ENCODE measurements at places on chromosomes 16 and 17. TPM values are rescaled to one million over a fixed set of nuclear protein-coding genes. Genes with fewer than 3 reads are reported as not detected.

FAM171A2 gene
- total RNA-seq = 0.22 TPM

GLIS2 gene
- total RNA-seq = 2.2 TPM

GRAPL gene
- total RNA-seq = not detected

CCDC102A gene
- total RNA-seq = 2.1 TPM

TEDC2 gene
- total RNA-seq = 0.25 TPM

CIITA gene
- total RNA-seq = 3.3 TPM

ARL17A gene
- total RNA-seq = 13.1 TPM

TEX19 gene
- not detected for total RNA-seq

DNA sequence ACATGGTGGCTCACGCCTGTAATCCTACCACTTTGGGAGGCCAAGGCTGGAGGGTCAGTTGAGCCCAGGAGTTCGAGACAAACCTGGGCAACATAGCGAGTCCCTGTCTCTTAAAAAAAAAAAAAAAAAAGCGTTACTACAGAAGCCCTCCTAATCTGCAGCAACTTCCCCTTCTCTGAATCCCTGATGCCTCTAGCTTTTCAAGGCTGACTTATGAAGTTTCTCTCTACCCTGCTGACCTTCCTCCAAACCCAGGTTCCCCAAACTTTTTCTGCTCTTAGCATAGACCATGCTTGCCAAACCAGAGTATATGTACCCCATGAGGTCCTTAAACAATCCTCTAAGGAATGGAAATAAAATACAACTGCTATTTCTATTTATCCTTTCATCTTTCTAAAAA, 16.4 kb downstream of the LYRM1 start:
- no peak for DNase-seq
- peaks cover 12% of the 10 kb centered on the region for H3K36me3 ChIP-seq
- no peaks in the 10 kb centered on the region for H3K27me3 ChIP-seq
- no peak overlapping the region for H3K4me3 ChIP-seq
- H3K27ac ChIP-seq = no peak overlapping the region
- peaks cover 14% of the 10 kb centered on the region for H3K4me1 ChIP-seq

DNA sequence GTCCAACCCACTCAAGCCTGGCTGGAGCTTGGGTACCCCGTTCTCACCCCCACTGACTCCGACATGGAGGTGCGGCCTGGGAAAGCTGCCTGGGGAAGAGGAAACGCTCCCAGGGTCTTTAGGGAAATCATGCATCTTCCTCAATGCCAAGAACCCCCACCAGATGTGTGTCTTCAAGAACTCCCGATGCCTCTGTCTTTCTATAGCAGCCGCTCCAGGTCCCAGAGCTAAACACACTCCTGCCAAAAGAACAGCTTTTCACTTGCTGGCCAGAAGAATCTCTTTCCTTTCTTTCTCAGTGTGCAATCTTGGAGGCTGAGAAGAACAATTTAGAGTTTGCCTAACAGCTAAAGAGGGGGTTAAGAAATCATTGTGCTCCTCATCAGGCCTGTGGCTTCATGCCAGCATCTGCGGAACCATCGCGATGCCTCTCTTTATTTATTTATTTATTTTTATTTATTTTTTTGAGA, 41.1 kb upstream of the MTSS2 start:
- DNase-seq = peak; percentile 61
- H3K27me3 ChIP-seq = no peaks in the 10 kb centered on the region
- no peak overlapping the region for H3K4me3 ChIP-seq
- peaks cover 46% of the 10 kb centered on the region for H3K4me1 ChIP-seq

DNA sequence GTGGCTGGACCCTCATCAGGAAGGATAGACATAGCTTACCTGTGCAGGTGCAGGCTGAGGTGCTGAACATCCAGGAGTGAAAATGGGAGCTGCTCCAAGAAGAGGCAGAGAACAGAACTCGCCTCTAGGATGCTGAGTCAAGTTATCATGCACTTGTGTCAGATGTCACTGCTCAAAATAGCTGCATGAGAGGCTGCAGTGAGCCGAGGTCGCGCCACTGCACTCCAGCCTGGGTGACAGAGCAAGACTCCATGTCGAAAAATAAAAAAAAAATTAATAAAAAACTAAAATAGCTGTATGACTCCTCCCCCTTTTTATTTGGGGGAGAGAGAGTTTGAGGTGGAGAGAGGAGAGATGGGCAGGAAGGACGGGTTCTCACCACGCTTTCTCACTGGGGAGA, 148.8 kb downstream of the FOXL1 start:
- H3K27ac ChIP-seq = peak overlapping the region; percentile 63
- no peaks in the 10 kb centered on the region for H3K36me3 ChIP-seq
- peak overlapping the region; percentile 36 for H3K4me3 ChIP-seq
- no peak for DNase-seq
- H3K27me3 ChIP-seq = peaks cover 21% of the 10 kb centered on the region
- H3K4me1 ChIP-seq = no peaks in the 10 kb centered on the region

GRCh38 chr16:87608400-87608985, 6.2 kb downstream of the JPH3 start:
- no peak overlapping the region for H3K27ac ChIP-seq
- H3K4me1 ChIP-seq = no peaks in the 10 kb centered on the region
- no peak overlapping the region for H3K4me3 ChIP-seq
- H3K27me3 ChIP-seq = no peaks in the 10 kb centered on the region
- no peaks in the 10 kb centered on the region for H3K36me3 ChIP-seq

DNA sequence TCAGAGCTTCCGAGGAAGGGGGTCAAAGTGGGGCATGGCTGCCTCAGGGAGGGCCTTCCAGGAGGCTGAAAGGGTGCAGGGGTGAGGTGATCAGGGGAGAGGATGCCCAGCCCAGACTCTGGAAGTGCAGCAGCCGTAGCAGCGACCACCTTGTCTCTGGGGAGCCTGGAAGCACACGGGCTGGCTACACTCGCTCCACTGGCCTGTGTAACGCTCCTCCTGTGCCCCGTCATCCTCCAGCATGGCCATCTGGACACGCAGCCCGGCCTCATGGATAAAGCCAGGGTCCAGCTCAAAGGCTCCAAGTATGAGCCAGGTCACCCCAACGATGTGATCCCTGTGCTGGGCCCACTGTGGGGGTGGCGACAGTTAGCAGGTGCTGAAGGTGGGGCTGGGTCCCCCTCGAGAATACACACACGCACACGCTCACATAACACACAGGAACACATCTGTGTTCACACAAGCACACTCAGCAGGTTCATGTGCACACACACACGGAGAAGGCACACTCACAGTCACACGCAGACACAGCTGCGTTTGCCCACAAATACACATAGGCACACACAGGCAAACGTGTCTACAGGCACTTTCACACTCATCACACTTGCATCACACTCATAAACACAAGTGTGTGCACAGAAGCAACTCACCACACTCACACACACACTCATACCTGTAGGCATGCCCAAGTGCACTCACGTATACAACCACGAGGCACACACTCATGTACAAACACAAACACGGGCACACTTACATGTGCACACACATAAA, 19.3 kb downstream of the POLR3K start:
- H3K27me3 ChIP-seq = no peaks in the 10 kb centered on the region
- no peaks in the 10 kb centered on the region for H3K36me3 ChIP-seq
- H3K4me3 ChIP-seq = no peak overlapping the region
- no peaks in the 10 kb centered on the region for H3K4me1 ChIP-seq
- no peak for DNase-seq

DNA sequence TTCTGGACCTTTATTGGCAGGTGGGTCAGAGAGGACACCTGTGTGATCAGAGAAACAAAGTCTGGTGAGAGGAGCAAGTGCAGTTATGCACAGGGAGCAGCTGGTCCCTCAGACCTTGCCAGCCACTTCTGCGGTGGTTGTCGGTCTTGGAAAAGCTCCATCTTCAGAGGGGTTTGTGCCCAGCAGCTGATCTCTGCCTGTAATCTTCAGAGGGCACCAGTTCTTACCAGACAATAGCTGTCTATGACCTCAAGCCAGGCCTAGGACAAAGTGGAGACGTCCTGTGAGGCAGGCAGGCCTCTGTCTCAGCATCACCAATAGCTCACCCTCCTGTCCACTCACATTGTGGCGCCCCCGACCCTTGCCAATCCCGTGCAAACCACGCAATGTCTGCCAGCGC, 66.5 kb upstream of the TBX2 start:
- no peaks in the 10 kb centered on the region for H3K36me3 ChIP-seq
- H3K27me3 ChIP-seq = no peaks in the 10 kb centered on the region
- H3K4me1 ChIP-seq = no peaks in the 10 kb centered on the region
- no peak overlapping the region for H3K27ac ChIP-seq
- no peak for DNase-seq

DNA sequence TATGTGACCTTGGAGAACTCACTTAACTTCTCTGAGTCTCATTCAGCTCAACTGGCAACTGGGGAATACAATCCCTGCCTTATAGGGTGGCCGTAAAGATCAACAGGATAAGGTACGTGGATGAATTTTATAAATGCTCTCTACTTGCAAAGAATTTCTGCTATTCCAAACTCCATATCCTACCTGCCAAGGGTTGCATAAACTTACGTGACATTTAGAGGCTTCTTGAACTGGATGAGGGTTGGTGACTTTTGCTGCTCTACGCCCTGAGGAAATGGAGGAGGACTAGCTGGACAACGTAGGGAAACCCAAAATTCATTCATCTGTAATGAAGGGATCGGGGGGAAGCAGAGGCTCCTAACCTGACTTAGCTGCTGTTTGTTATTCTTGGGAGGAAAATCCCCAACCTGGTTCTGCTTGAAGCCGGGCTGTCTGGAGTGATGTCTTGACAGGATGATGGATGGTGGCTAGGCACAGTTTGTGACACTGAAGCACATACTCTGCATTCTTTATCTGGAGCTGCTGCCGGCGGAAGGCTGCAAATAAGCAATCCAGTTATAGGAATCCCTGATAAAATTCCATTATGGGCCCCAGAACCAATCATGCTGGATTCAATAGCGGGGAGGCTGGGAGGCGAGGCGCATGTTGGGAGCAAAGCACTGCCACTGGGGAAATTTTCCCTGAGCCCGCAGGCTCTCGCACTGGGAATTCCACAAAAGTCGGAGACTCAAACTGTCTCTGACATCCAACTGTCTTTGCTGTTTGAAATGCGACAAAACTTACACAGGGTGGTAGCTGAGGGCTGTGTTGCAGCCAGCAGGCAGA, 94.7 kb upstream of the SDK2 start:
- no peak for DNase-seq
- no peak overlapping the region for H3K4me3 ChIP-seq
- no peaks in the 10 kb centered on the region for H3K36me3 ChIP-seq
- no peak overlapping the region for H3K27ac ChIP-seq
- no peaks in the 10 kb centered on the region for H3K27me3 ChIP-seq

- no peak for DNase-seq
- H3K4me3 ChIP-seq = no peak overlapping the region
- H3K4me1 ChIP-seq = no peaks in the 10 kb centered on the region
- H3K36me3 ChIP-seq = no peaks in the 10 kb centered on the region
- no peak overlapping the region for H3K27ac ChIP-seq
Observed at GRCh38 chr16:58366247-58367031, 25.8 kb upstream of the GINS3 start.

- no peaks in the 10 kb centered on the region for H3K4me1 ChIP-seq
- H3K27me3 ChIP-seq = no peaks in the 10 kb centered on the region
- no peak overlapping the region for H3K27ac ChIP-seq
- no peaks in the 10 kb centered on the region for H3K36me3 ChIP-seq
Observed at GRCh38 chr17:51402899-51403298, 142.6 kb downstream of the UTP18 start.

DNA sequence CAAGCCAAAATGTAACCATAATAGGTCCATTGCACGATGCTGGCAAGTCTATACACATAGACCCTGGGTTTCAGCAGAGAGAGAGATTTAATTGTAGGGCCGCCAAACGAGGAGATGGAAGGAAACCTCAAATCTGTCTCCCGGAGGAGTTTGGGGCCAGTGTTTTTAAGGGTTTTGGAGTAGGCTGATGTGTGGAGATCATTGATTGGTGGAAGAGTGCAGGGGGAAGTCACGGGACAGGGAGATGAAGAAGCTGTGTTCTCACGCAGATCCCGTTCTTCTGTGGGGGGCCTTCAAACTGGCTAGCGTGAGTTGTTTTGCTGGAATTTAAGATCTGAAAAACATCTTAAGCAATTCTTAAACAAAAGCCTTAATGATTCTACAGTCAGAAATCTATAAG, 84.8 kb downstream of the KATNIP start:
- H3K4me1 ChIP-seq = no peaks in the 10 kb centered on the region
- no peaks in the 10 kb centered on the region for H3K27me3 ChIP-seq
- H3K36me3 ChIP-seq = no peaks in the 10 kb centered on the region

DNA sequence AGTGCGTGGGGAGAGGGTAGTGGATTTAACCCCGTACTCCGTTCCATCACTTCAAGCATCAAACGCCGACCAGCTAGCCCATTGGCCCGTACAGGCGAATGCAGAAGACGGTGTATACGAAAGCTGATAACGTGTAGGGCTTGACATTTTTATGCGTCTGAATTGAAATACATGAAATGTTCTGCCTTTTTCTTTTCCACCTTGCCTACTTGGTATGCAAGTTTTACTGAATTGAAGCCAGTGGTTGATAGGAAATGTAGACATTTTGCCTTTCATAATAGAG, 834 bp upstream of the STAT3 start:
- peak overlapping the region; percentile 98 for H3K27ac ChIP-seq
- no peak for DNase-seq
- H3K4me1 ChIP-seq = peaks cover 25% of the 10 kb centered on the region
- H3K36me3 ChIP-seq = no peaks in the 10 kb centered on the region
- no peaks in the 10 kb centered on the region for H3K27me3 ChIP-seq

- no peak overlapping the region for H3K4me3 ChIP-seq
- no peak for DNase-seq
- no peaks in the 10 kb centered on the region for H3K27me3 ChIP-seq
- H3K36me3 ChIP-seq = no peaks in the 10 kb centered on the region
Observed at GRCh38 chr17:62101090-62101489, 36.0 kb upstream of the MED13 start.

GRCh38 chr16:88378401-88378800, 4.4 kb upstream of the ZNF469 start:
- DNase-seq = no peak
- no peak overlapping the region for H3K27ac ChIP-seq
- no peak overlapping the region for H3K4me3 ChIP-seq
- H3K4me1 ChIP-seq = no peaks in the 10 kb centered on the region
- no peaks in the 10 kb centered on the region for H3K27me3 ChIP-seq
